ENCODE measurements at places on chromosomes 13 and 19.

GRCh38 chr19:17103177-17103576 is 27.6 kb downstream of the MYO9B start:
- no peak for DNase-seq

GRCh38 chr19:10043286-10043927 is 30.1 kb downstream of the RDH8 start:
- DNase-seq: no peak

DNA sequence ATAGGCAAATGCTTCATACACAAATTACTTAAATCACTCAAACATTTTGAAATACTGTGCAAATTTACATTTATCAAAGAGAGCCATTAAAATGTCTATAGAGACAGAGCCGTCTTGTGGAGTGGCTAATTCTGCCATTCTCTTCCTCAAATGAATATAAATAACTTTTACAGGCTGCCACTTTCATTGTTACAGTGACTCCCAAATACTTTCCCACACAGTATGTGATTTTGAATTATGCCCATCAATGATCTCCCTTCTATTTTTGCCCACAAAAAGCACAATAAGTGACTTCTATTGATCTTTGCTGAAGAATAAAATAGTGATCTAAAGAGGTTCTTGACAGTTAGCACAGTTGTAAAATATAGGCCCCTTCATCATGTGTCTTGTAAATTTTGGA is 1244.9 kb downstream of the PCDH17 start:
- no peak for DNase-seq

- DNase-seq: no peak
Observed at GRCh38 chr19:12838182-12838885, at the start of gene MAST1. TSS of gene MAST1 (plus strand) at chr19:12838515. CDS start at chr19:12838573, 58 bp downstream.

- no peak for DNase-seq
Observed at GRCh38 chr19:46350029-46350757, 3.3 kb downstream of the PPP5C start.

- DNase-seq: no peak
Observed at GRCh38 chr13:110915874-110916206, 971 bp upstream of the ANKRD10 start.

Data from left renal pelvis (tissue), 4 donors.